ENCODE measurements at places on chromosomes 2 and 18.
A peak's percentile ranks its signal among the peaks of the same experiment; 100 is the strongest.

- peak; percentile 47 for DNase-seq
These were observed 874 bp downstream of the NDUFAF7 start for GRCh38 chr2:37232131-37232933.

DNA sequence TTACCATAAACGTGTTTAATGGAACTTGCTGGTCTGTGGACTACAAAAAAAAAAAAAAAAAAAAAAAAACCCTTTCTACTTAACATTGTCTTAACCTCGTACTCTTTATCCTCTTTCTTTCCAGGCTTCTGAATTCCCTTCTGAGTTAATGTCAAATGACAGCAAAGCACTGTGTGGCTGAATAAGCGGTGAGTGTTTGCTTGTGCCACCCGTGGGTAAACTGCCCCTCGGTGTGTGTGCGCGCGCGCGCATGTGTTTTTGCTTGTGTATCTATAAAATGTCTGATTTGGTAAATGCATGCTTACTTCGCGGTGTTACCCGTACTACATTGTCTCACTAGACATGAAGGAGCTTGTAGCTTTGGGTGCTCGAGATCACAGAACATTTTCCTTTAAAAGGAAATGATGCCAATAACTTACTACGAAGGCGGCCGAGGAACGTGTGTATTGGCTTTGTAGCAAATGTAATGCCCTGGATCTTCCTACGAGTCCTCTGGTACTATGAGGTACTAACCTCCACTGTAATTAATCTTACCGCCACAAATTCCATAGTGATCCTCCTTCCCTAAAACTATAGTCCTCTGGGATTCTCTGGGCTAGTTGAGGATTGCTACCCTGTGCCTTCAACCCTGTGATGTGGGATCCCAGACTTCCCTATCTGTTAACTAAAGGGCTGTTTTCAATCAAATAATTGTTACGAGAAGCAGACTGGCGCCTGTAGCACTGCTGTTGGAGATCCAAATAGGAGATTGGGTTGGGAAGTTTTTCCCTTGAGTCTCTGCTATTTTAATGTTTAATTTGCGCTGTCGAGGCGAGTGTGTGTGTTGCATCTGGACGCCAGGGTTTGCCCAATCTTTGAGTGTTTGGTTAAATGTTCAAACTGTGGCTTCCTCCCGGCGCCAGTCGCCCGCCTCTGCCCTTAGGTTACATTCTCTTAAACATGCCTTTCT lies 1.1 kb downstream of the ID2 start:
- peak; percentile 49 for DNase-seq

GRCh38 chr2:169619946-169620345 lies 35.8 kb downstream of the PPIG start:
- DNase-seq, result no peak

DNA sequence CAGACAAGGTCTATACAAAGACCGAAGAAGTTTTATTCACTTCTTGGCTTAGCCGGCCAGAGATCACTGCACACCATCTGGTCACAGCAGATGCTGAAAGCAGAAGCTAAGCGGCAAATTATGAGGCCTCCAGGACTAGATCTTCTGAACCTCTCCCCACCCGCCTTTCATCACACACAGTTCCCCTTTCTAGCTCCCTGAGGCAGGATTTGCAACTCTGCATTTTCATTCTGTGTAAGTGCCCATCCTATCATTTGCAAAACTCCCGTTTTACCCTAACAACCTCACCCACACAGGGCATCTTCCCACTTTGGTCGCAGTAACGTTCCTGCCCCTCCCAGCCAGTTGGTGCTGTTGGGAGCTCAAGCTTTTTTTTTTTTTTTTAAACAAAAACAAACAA lies 3.1 kb upstream of the MOB1A start:
- DNase-seq, result no peak

DNA sequence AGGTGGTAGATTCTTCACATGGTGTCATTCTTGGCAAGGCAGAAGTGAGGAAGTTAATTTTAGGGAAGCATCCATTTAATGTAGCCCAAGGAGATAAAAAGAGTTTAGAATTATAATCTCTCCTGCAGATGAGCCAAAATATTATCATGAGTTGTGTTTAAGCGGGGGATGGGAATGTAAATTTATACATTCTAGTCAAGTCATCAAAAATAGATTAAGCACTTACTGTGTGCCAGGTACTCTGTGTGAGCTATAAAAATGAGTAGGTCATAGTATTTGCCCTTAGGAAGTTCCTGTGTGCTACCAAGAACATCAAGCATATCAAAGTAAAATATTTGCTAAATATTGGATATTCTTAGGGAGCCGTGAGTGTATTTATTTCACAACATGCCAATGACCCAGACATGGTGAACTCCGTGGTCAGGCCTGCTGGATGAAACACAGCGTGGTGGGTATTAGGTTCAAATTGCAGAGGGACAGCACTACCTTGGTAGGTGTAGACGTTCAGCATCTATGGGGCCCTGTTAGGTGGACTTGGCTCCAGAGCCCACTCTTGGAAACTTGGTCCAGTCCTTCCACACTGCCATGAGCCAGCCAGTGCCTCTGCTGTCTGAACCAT lies 37.4 kb downstream of the MEIS1 start:
- DNase-seq, result no peak

- peak; percentile 88 for DNase-seq
These were observed 31.7 kb upstream of the ASAP2 start for GRCh38 chr2:9174771-9175437.

DNA sequence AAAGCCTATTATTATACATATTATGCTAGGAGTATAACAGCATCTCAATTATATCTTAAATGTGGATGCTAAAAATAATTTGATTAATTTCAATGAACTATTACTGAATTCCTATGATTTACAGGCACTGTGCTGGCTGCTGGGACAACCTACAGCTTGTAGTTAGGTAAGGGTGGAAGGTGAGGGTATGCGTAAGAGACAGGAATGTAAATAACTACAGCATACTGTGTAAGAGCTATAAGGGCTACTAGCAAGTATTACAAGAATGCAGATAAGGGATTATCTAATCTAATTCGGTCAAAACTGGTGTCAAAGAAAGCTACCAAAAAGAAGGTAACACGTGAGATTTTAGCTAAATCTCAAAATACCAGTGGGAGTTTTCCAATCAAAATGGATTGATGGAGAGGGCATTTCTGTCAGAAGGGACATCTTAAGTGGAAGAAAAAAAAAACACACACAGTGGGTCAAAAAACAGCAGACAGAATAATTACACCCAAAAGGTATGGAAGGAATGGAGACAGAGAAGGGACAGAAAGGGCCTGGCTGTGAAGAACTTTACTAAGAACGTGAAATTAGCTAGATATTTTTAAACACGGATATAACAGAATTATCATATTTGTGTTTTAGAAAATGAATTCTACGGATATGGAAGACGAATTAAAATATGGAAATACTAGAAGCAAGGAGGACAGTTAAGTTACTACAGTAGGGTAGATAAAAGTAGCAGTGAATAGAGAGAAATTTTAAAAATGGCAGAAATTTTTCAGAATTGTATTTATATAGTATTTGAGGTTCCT lies 47.1 kb downstream of the STRN start:
- no peak for DNase-seq

GRCh38 chr2:163324677-163325076 lies 411.1 kb downstream of the FIGN start:
- no peak for DNase-seq

DNA sequence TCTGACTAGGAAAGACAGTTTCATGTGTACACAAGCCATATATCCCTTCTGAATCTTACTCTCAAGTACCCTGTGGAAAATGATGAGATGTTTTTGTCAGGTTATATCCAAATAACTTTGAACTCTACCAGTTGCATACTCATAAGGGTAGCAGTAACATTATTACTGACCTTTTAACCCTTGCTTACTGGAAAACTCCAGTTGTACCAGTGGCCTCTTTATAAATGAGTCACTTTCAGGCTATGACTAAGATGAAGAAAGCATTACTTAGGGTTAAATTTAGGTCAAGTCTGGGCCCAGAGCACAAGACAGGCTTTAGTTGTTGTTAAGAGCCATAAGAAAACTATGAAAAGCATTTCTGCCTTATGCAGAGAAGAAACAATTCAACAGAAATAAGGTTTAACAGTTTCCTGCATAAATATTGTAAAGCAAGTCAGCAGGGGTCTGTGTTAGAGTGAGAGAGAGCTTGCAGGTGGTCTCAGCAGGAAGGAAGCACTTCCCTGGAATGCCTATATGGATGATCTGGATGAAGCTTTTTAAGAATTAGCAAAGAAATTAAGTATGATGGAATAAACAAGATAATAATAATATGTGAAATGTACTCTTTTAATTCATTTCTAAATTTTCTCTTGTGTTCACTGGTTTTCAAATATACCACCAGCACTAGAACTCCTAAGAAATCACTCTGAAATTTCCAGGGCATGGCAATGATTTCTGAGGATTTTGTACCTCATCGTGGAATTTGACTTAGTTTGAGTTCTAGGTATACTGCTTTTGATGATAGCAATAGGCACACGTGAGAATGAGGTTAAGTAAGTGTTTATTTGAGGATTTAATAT lies 126.6 kb downstream of the UBE2E3 start:
- peak; percentile 85 for DNase-seq

DNA sequence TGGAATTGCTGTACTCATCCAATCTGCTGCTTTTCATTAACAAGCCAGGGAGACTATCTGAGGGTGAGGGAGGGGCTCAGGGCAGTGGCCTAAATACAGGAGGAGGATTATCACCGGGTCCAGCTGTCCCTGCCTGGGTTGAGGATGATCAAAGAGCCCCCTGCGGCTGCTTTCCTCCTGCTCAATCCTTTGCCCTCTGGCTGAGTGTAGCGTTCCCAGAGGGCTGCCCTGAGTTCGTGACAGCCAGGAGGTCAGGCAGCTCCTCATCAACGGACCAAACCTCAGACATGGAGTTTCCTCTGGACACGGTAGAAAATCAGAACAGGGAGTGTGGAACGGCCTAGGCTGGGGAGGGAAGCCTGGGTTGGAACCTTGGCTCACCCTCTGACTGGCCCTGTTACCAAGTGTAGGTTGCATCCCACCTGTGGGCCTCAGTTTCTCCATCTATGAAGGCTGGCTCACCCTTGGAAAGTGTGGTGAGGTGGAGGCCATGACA lies 23.5 kb downstream of the CIB4 start:
- DNase-seq, result no peak

GRCh38 chr2:142199073-142199472 lies 68.3 kb upstream of the LRP1B start:
- no peak for DNase-seq

GRCh38 chr2:217106650-217107014 lies 246.8 kb upstream of the TNP1 start:
- peak; percentile 75 for DNase-seq

DNA sequence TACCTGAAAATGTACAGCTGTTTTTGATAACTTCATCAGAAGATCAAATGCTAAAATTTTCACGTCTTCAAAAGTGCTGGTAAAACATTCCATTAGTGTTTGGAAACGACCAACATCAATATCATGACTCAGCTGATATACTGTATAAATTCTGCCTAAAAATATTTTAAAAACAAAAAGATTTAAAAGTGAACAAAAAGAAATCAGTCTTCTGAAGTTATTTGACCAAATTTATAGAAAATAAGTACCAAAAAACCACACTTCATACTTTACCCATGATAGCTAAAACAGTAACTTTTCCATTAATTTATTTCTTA lies 35.6 kb downstream of the THADA start:
- no peak for DNase-seq

- DNase-seq, result no peak
These were observed 838.1 kb upstream of the ACVR2A start for GRCh38 chr2:147006736-147007141.

DNA sequence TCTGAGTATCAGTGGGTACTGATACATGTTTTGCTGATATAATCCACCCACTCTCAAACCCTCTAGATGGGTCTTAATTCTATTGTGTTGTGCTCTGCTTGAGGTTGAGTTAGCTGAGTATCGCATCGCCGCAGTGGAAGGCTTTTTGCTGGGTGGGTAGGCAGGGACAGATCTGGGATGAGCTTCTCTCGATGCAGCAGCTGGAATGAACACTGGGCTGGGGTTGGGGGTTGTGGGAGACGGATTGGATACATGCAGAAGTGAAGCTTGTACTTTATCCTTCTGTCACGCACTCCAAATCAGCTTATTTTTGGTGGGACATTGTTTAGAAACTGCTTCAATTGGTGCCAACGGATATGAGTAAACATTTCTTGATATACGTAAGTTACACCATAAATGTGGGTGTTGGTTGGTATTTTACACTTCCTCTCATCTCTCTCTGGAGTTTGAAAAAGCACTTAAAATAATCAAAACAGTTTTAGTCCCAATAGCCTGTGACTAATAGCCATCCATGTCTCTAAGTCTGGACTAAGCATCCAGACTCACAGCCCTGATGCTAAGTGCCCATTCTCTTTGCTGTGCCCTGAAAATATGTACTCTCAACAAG lies 107.1 kb downstream of the POLE4 start:
- DNase-seq, result no peak

All from kidney tubule cell (primary cell).